ENCODE measurements at places on chromosomes 7 and 10. TPM values are rescaled to one million over a fixed set of nuclear protein-coding genes. Genes with fewer than 3 reads are reported as not detected.

Gene ICA1
- total RNA-seq: 10.7 TPM

Gene GDF2
- 12.3 TPM for total RNA-seq

Gene SPDYE1
- total RNA-seq: not detected

Gene SRGN
- 29.5 TPM for total RNA-seq

Gene SPRN
- 0.07 TPM for total RNA-seq

Gene NPC1L1
- total RNA-seq: 23.1 TPM

Gene FOXL3
- total RNA-seq: not detected

Gene KIF11
- total RNA-seq: 0.74 TPM

Gene DHTKD1
- 124 TPM for total RNA-seq

Gene NKX1-2
- total RNA-seq: not detected

Gene CCDC7
- total RNA-seq: 12.4 TPM

Gene ZFYVE27
- 9.2 TPM for total RNA-seq

Gene PNLIPRP3
- total RNA-seq: not detected

Gene SEMA3C
- 0.51 TPM for total RNA-seq

Gene ENTPD1
- total RNA-seq: 3.4 TPM

Gene PKD2L1
- not detected for total RNA-seq

Gene AKR1D1
- total RNA-seq: 98.4 TPM

Gene SFTPA1
- total RNA-seq: not detected

Gene SLC26A3
- total RNA-seq: not detected

Measured in right lobe of liver (tissue), 6 donors.